ENCODE measurements at places on chromosomes 12 and 14.

DNA sequence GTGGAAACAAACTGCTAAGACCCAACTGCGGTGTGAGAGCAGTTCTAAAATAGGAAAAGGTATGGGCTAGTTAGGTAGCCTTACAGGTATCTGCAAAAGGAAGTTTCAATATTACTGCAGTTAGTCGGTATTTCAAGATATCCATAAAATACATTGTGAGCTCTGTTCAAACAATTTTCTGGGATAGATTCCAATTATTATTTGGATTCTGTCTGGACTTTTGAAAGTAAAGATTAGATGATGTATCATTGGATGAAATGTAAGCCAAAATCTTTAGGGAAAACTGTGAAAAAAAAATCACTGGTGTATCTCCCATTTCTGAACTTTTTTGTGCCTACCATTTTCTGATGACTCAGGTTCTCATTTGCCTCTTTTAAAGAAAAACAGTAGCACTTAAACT is 621.6 kb downstream of the CCER1 start:
- DNase-seq, result no peak

GRCh38 chr14:90777830-90778485 is 38.3 kb downstream of the TTC7B start:
- no peak for DNase-seq

DNA sequence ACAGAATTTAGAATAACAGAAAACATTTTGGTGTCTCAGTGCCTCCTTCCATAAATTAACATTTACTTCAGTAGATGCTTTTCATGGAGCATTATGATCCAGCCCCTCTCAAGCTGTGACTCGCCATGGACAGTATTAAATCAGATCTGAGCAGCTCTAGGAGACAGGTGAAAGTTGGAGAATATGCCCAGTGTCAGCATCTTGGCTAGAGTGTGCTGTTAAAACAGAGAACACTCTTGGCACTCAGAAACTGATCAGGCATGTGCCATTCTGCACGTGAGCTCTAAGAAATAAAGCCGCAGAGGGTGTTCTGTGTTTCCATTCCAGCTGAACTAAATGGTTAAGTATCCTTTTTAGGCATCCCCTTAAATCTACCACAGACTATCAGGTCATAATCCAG is 68.0 kb downstream of the DIP2B start:
- DNase-seq, result no peak

DNA sequence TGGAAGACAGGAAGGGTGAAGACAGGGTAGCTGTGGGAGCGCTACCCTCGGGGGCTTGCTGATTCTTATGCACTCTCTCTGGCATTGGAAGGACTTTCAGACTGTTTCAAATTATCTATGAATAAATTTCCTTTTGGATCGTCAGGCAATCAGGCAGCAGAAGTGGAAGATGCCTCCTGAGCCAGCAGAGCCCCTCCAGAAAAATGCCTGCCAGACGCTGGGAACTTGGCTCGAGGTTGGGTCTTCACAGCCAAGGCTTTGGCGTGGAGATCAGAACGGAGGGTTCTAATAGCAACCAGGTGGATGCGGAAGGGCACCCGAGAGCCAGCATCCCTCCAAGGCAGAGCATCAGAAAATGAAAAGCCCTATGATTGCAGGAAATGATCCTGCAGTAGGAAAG is 119.2 kb upstream of the RFLNA start:
- DNase-seq, result no peak

- peak; percentile 62 for DNase-seq
These were observed 1.2 kb upstream of the COX14 start for GRCh38 chr12:50110762-50111351.

DNA sequence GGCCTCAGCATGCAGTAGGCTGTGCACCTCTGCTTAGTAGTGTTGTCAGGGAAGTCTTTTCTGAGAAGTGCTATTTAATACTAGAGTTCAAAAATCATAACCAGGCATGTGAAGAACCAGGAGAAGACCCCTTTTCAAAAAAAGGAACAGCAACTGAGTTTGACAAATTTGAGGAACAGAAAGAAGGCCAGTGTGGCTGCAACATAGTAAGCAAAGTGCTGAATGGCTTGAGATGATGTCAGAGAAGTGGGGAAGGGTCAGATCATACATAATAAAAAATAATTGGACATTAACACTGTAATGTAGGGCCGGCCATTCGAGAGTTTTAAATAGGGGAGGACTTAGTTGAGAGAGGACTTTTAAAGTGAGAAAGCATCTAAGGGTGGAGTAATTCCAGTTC is 11.1 kb upstream of the CNTN1 start:
- no peak for DNase-seq

GRCh38 chr14:68249661-68250451 is 430.3 kb downstream of the RAD51B start:
- peak; percentile 28 for DNase-seq

DNA sequence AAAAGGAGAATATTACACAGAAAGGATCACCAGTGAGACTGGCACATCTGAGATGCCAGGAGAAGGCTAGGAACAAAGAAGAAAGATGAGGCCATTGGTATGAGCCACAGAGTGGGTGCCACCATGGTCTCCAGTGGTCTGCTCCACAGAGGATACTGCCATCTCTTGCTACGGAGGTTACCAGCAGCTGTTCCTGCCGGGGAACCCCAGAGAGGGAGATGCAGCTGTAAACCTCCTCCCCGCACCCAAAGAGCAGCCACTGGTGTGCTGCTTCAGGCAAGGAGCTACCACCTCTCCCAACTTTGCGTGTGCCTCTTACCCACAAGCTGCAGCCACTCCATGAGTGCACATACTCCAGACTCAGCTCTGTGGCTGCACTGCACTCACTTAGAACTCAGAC is 201.5 kb upstream of the RTL1 start:
- no peak for DNase-seq

- DNase-seq, result no peak
These were observed 170.9 kb downstream of the PIK3C2G start for GRCh38 chr12:18432206-18432605.

- DNase-seq, result peak; percentile 1
These were observed 53.3 kb downstream of the SMIM41 start for GRCh38 chr12:52132754-52133161.

DNA sequence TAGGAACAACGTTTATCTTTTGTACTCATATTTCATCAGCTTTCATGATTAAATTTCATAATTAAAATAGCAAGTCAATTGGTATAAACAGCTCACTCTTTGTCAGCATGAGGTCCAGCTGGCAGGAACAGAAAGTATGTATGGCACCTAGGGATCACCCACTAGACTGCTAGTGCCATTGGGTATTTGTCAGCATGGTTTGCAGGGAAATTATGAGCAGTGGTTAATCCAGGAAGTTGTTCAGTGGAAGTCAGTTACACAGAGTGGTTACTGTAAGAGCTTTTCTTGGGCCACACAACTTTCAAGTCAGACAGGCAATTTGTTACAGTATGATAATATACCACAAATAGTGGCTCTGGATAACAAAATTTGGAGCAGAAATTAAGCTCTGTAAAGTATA is 340.3 kb upstream of the RGS6 start:
- DNase-seq, result no peak

- DNase-seq, result no peak
These were observed 30.9 kb downstream of the MYO1H start for GRCh38 chr12:109378569-109378968.

GRCh38 chr12:110966081-110966760 is 45.8 kb upstream of the MYL2 start:
- DNase-seq, result no peak

GRCh38 chr12:99523853-99524252 is 123.7 kb upstream of the GARIN6 start:
- DNase-seq, result no peak

DNA sequence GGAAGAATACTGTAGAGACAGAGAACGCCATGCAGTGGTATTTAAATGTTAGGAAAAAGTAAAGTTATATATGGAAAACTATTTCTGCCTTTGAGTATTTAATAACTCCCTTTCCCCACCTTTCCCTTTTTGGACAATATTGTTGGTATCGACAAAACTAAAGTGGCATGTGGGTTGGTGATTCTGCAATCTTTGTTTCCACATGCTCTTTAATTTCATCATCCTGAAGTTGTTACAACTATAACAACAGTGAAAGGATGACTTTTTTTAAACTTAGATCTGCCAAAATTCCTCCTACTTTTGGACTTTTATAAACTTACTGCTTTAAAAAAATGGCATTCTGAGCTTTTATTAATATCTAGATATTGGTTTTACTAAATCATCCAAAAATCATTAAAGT is 25.3 kb downstream of the TTC8 start:
- DNase-seq, result no peak

DNA sequence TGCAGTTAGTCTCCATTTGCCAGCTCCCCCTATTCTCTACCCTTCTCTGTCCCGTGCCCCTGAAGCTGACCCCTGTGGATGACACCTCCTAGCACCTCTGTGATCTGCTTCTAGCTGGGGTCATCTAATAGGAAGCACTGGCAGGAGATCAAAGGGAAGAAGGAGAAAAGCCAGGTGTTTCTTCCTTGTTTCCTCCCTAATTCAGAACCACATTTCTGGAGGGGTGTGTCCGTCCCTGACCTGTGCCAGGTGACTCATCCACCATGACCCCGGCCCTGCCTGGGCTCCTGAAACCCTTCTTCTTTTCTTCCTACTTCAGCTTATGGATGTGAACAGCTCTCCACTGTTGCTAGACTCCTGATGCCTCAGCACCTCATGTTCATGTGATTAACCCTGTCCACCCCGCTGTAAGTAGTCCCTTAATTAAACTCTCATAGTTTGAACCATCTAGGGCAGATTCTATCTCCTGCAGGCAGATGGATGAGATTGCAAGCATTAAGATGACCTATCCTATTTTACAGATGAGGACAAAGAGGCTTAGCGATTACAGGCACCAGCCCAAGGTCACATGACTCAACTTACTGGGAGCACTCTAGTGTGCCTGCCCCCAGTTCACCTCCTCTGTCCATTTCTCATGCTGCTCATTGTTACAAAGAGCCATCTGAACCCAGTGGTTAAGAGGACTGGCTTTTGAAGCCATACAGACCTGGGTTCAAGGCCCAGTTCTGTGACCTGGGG is 770.5 kb downstream of the MED13L start:
- no peak for DNase-seq

DNA sequence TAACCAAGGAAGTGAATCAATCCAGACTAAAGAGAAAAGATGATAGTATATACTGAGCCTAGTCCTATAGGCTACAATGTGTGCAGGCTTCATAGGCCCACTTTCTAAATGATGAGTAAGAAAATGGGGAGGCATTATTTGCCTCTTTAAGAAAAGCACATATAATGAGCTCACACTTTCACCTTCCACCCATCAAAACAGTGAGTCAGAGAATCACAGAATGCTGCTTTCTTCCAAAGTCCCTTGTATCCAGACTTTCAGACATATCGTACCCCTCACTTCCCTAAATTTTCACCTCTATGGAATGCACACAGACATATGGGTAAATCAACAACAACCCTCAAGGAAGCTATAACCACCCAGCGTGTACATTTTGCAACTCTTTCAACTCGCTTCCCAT is 286.4 kb upstream of the PRKD1 start:
- no peak for DNase-seq

- DNase-seq, result no peak
These were observed 46.5 kb downstream of the CHGA start for GRCh38 chr14:92969430-92969829.
